ENCODE measurements at places on chromosomes 12 and 14. TPM values are rescaled to one million over a fixed set of nuclear protein-coding genes. Genes with fewer than 3 reads are reported as not detected.

The CISTR gene
- total RNA-seq: 3.7 TPM

The LRRC43 gene
- 0.71 TPM for total RNA-seq

The PRIMA1 gene
- total RNA-seq: 4.1 TPM

The SLC10A1 gene
- total RNA-seq: 0.16 TPM

GRCh38 chr12:54413284-54414190 lies 5.5 kb downstream of the ITGA5 start:
- peak overlapping the region; percentile 83 for H3K27ac ChIP-seq
- peaks cover 31% of the 10 kb centered on the region for H3K36me3 ChIP-seq
- DNase-seq: no peak

DNA sequence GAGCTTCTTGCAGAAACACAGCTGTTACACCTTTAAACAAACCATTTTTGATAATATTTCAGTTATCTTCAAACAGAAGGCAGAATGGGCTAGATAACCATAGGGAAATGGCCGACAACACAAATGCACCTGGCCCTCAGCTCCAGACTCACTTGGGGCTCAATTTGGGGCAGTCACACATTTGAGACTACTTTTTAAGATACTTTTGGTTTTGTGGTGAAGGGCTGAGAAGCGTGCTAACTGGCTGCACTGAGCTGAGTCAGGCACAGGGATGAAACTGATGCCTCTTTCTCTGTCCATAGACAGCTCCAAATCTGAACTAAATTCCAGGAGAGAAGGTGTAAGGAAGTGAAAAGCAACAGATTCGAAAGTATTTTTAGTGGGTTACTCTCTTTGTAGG lies 18.5 kb upstream of the GRIP1 start:
- no peak overlapping the region for H3K4me3 ChIP-seq
- H3K4me1 ChIP-seq: no peaks in the 10 kb centered on the region
- no peak overlapping the region for H3K27ac ChIP-seq
- H3K36me3 ChIP-seq: no peaks in the 10 kb centered on the region
- H3K27me3 ChIP-seq: no peaks in the 10 kb centered on the region

DNA sequence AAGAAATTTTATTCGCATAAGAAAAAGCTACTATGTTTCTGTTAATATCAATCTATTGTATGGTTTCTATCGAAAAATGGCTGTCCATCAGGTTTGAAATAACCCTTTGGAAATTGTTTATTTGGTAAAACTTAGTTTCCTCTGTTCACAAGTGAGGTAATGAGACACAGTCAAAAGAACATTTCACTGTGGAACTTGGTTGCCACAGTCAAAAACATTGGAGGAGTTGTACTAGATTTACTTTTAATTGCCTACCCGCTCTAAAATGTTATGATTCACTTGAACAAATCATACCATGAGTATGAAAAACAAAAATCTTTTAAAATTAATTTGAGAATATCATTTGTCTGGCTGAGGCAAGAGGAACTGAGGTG lies 46.5 kb downstream of the ITPR2 start:
- no peaks in the 10 kb centered on the region for H3K36me3 ChIP-seq
- H3K27me3 ChIP-seq: no peaks in the 10 kb centered on the region

Data from right atrium auricular region (tissue), 2 donors.